ENCODE measurements at places on chromosomes 1 and 21.

- no peak for DNase-seq
These were observed 65.7 kb upstream of the CNTN2 start for GRCh38 chr1:204977318-204977717.

DNA sequence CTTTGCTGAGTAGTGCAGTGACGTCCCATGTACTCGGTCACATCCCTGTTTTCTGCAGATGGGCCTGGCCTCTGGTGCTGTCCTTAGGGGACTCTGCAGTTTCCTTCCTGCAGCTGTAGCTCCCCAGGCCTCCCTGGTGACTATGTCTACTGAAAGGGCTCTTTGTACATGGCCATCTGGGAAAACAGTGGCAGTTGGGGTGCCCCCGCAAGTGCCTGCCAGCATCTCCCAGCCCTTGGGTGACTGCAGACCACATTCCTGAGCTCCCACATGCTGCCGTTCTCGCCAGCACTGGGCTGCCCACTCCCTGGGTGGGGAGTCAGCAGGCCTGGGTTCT lies 37.5 kb upstream of the KCNA10 start:
- DNase-seq: no peak

DNA sequence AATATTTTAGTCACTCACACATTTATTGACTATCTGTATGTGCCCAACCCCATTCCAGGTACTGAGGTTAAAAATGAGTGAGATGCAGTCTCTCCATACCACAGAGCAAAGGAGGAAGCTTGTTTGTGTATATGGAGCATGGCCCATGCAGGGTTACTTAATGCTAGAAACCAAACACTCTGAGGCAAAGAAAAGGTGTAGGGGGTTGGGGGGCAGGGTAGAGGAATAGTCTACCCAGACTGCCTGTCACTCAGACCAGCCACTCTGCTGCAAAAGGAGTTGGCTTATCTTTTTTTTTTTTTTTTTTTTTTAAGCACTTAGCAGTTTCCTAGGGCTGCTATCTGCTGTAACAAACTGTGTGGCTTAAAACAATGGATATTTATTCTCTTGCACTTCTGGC lies 19.8 kb downstream of the PGM1 start:
- DNase-seq: no peak

- DNase-seq: no peak
These were observed 314.9 kb downstream of the KIF26B start for GRCh38 chr1:245469734-245470133.
